ENCODE measurements at places on chromosomes 7 and 10. TPM values are rescaled to one million over a fixed set of nuclear protein-coding genes. Genes with fewer than 3 reads are reported as not detected.

The OR6B1 gene
- total RNA-seq = not detected

DNA sequence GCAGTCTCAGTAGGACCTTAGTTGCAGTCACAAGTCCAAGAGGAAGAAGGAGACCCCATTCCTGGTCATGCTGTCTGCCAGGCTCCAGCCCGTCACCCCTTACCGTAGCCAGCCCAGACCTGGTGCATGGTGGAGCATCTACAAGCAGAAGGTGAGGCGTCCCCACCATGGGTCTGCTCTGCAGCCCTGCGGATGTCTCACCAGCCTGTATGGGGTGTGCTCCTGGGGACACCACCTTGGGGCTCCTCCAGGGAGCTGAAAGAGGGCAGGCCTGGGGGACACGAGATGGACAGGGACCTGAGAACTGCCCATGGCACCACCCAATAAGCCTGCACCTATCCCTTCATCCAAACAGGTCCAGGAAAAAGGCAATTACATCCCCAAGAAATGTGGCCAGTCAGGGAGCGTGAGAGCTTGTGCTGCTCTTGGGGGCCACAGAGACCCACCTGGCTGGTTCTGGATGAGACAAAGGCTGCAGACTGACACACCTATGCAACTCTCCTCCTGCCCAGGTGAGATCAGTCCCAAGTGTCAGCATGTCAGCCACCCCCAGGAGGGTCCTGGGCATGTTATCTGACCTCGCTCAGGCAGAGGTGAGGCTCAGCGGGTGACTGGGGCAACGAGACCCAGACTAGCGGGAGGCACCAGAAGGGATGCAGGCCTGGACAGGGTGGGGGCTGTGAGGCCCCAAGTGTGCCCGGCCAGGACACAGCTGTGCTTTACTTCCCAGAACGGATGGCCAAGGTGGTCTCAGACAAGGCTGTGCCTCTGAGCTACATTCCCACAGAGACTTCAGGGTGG lies 84.5 kb upstream of the RET start:
- DNase-seq = no peak

The ASZ1 gene
- not detected for total RNA-seq

The PFKP gene
- 200 TPM for total RNA-seq

The BMPER gene
- total RNA-seq = not detected

DNA sequence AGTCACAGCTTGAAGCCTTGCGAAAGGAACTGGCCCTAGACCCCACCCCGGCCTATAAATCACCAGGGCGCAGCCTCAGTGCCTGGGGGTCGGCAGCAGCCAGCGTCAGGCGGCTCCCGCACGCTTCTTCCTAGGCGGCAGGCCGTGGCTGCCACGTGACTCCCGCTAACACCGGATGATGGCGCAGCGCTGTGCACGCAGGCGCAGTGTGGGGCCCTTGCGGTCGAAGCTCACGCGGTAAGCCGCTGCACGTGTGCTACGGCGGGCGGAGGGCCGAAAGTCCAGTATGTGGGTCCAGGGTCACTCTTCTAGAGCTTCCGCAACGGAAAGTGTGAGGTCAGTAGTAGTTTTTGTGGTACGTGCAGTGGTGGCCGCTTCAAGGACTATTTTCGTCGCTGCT lies at the start of gene STK31:
Gene STK31, plus strand, starts transcription at position 220 of the 400 bp plus-strand sequence. Its CDS starts 67 bp downstream, at position 287.
- no peak for DNase-seq
